ENCODE measurements at places on chromosomes 7 and 10.

GRCh38 chr7:50369143-50370026, 64.9 kb downstream of the IKZF1 start:
- no peak for DNase-seq

DNA sequence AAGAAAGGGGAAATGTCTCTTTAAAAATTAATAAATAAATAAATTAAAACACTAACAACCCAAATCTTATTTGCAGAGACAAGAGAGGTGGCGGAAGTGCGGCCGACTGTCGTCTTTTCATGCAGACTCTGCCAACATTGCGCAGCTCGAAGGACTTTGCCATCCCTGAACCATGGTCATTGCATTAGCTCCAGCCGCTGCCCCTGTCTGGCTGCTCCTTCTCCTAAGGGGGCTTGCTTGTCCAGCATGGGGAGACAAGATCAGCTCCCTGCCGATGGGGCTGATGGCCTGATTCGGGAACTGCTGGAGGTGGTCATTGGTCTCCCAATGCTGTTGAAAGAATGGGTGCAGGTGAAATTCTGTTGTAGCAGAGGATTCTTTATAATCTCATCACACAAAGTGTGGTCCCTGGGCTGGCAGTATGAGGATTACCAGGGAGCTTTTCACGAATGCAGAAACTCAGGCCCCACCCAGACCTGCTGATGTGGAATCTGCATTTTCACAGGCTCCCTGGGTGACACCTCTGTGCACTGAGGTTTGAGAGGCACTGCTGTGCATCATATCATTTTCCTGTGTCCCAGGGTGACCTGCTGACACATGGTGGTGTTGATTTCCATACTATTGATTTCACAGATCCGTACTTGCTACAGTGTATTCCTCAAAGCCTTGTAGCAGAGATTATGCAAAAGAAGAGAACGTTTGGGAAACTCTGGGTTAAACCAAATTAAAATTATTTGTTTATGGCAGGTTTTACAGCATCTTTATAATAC, 172.4 kb upstream of the ZMIZ1 start:
- DNase-seq, result no peak

DNA sequence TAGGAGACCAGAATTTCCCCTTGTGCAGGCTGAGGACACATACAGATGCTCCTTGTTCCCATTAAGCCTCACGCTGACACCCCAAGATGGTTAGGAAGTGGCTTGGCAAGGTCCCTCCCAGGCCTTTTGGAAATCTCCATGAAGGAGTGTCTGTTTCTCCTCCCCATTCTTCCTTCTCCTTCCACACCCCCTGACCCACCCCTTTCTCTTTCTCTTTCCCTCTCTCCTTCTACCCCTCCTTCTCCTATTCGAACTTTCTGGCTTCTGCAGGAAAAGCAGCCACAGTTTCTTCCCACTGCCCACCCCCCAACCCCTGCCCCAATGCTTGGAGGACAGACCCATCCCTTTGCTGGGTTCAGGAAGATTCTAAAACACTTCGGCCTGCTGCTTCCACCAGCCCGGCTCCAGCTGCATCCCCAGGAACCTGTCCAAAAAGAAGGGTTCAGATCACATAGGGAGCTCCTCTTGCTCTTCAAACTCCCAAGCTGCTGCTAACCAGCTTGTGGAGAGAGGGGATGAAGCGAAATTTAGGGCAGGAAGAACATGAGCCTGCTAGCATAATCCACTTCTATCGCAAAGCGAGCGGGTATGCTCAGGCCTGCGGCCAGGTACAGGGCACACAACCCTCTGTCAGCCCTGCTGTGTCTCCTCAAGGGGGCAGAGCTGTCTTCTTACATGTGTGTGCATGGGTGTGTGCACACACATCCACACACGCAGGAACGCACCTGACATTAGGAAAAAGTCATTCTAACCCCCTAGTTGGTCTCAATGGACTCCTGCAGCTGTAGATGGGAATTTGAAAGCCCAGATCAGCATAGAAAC, 80.4 kb downstream of the PPP1R3C start:
- DNase-seq, result no peak

GRCh38 chr10:48273741-48274140, 755 bp downstream of the FRMPD2 start:
- no peak for DNase-seq

DNA sequence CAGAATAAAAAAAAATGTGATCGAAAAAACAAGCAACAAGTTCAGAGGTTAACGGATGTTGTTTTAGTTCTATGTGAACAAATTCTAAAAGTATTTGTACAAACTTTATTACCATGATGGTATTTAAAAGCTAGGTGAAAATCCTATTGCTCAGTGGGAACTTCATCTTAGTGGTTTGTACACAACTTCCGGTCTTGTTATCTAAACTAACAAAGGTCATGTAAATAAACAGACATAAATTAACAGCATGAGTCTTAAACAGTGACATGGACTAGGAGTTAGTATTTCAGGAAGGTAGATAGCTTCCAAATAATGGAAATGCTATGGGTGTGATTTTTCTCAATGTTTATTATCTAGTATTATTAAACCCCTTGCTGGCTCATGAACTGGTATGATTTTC, 83.8 kb downstream of the SPAG6 start:
- no peak for DNase-seq

- DNase-seq, result no peak
Observed at GRCh38 chr7:28581351-28581750, 169.0 kb downstream of the CREB5 start.

All from astrocyte of the spinal cord (primary cell).